ENCODE measurements at places on chromosomes 4 and X. TPM values are rescaled to one million over a fixed set of nuclear protein-coding genes. Genes with fewer than 3 reads are reported as not detected.

Gene VCX3A
- not detected for polyA plus RNA-seq

Gene MTTP
- polyA plus RNA-seq, result 5.2 TPM

DNA sequence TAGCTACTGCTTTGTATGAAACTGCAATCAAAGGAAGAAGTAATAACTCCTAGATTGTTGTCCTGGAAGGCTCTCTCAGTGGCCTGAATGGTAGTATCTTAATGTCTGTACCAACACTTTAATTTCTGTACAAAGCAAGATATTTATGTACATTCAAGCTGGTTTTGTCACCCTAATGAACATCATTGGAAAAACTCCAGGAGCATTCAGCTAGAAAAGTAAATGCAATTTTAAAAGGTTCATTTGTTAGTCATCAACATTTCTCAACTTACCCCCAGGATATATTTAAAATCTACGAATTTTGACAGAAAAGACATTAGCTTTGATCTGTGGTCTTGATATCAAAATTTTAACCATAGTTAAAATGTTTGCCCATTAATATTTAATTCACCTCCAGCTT lies 80.0 kb upstream of the FGF13 start:
- no peak for DNase-seq

Gene NONO
- 632 TPM for polyA plus RNA-seq

Gene TMSB15C
- polyA plus RNA-seq, result 14.7 TPM
